ENCODE measurements at places on chromosomes 4 and X.

DNA sequence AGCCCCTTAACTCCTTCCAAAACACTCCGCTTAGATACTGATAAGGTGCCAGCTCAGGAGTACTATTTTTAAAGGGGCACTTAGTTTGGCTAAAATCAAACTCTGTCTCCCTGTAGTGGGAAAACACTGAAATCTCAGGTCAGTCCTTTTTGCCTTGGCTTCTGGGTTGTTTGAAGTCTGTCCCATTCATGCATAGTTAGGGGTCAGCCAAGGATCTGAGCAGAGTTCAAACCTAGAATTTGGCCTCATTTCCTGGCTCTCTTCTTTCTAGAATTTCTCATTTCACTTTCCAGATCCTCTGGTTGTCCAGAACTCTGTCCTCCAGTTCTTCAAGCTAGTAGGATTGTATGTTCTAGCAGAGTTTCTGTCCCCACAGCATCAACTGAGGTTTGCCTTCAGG is 31.5 kb downstream of the NAT8L start:
- DNase-seq, result no peak

- no peak for DNase-seq
Measured at GRCh38 chrX:24264383-24264782, 49.5 kb downstream of the SUPT20HL2 start.

DNA sequence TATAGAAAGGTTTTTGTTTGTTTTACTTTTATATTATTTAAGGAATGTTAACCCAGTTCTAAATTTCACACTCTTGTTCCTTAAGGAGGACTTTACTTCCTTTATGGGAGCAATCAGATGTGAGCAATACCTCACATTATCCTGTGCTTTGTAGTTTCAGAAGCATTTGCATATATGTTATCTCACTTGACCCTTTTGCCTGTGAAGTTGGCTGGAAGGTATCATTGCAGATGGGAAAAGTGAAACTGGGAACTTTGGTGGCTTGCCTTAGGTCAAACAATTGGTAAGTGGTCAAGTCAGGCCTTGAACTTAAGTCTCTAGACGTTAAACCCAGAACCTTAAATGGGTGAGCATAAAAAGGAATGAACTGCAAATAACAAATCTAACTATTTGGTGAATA is 90.6 kb downstream of the AREG start:
- no peak for DNase-seq

GRCh38 chrX:151099001-151099400 is 77.4 kb upstream of the GPR50 start:
- no peak for DNase-seq

GRCh38 chr4:22910200-22910599 is 217.5 kb downstream of the GBA3 start:
- DNase-seq, result no peak

DNA sequence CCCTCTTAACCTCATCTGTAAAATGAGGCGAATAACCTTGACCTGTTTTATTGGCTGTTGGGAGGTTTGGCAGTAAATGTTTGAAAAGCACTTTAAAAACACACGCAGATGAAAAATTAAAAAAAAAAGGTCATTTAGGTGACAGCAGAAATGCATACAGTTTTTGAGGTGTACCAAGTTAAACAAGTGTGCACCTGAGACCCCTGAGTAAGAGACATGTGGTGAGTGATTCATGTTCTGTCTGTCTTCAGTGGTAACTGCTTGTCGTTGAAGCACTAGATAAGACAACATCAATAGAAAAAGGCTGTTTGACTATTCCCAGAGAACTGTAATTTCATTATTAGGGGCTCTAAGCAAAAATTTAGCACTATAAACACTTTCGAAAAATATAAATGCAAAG is 608.4 kb upstream of the PITX2 start:
- no peak for DNase-seq

- no peak for DNase-seq
Measured at GRCh38 chr4:163598489-163598888, 104.0 kb downstream of the TMA16 start.

GRCh38 chr4:184416913-184417734 is 57.2 kb downstream of the IRF2 start:
- DNase-seq, result no peak

- no peak for DNase-seq
Measured at GRCh38 chr4:82708982-82709381, 89.6 kb downstream of the SCD5 start.

- DNase-seq, result no peak
Measured at GRCh38 chr4:5954056-5954760, 61.3 kb upstream of the CRMP1 start.

DNA sequence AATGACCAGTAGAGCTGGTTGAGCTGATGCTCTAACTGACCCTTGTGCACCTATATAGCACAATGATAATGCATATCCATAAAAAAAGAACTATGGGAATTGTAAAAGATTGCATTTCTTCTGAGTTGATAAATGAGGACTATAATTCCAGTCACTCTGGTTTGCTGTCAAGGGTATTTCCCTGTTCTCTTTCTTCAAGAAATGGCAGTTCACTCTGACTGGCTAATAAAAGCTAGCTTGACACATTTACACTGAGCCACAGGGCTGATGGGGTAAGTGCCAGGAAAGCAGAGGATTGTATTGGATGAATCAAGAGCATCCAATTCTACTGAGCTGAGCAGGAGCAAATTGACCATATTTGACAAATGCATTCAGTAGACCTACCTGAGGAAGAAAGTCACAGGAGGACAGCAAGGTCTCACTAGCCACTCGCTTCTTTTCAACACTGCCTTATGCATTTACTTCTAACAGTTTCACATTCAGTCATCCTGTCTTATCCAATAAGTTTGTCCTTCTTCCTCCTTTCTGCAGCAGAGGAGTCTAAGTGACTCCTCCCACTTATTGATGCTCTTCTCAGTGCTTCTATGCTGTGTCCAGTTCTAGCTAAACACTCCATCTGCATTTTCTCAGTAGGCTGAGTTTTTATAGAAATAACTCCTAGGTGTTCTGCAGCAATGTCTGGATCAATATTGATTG is 43.0 kb downstream of the RBMX2 start:
- no peak for DNase-seq

GRCh38 chr4:146105464-146105863 is 70.1 kb upstream of the LSM6 start:
- no peak for DNase-seq

DNA sequence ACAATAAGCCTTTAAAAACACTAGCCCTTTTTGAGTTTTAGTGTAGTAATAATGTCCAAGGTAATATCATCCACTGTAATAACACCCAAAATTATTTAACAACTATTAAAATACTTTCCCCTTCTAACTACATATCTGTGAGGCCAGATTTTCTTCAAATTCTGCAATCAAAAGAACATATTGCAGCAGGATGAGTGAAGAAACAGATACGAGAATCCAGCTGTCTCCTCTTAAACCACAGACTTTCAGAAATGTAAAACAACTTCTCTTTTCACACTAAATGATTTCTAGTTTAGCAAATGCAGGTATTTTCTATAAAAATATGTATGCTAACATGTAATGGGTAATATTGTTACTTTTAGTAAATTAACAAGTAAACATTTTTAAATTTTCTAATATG is 148.9 kb downstream of the PRDM5 start:
- DNase-seq, result no peak

- no peak for DNase-seq
Measured at GRCh38 chrX:133185938-133186337, 32.2 kb downstream of the TFDP3 start.

DNA sequence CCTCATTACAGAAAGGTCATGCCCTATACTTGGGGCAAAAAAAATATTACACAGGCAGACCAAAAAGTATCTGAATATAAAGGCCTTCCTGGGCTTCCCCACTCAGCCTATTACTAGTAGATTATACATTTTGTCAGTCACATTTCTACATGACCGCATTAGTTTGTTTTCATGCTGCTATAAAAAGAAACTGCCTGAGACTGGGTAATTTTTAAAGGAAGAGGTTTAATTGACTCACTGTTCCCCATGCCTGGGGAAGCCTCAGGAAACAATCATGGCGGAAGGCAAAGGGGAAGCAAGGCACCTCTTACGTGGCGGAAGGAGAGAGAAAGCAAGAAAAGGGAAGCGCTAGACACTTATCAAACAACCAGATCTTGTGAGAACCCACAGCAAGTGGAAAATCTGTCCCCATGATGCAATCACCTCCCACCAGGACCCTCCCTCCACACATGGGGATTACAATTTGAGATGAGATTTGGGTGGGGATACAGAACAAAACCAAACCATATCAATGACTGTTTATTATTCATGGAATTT is 1312.0 kb downstream of the PCDH7 start:
- DNase-seq, result no peak

DNA sequence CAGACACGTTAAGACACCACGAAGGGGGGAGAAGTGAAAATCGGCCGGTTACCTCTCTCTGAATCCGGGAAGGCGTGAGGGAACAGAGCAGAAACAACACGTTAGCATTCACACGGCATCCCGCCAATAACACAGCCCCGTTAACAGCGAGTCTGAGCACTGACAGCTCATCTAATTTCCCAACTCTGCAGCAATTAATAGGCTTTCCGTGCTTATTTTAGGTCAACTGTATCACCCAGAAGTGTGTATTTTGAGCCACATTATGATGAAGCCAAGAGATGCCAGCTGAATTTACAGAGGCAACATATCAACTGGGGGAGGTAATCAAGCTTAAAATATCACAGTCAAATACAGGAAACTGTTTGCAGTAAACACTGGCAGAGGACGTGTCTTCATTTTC is 92.6 kb downstream of the NSUN7 start:
- DNase-seq, result no peak

DNA sequence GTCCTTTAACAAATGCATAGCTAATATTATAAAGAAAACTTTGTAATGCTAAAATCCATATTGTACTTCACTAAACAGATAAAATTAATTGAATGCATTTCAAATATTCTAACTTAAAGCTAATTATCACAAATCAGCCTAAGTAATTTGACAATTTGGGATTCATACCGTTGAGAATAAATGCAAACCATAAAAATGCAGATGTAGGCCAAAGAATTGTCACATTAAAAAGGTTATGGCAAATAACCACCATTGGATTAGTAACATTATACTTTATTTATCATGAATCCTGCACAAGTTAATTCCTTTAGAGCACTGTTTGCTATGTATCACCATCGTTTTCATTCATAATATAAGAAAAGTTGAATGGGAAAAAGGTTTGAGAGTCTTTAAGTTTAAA is 301.0 kb downstream of the LDB2 start:
- no peak for DNase-seq

GRCh38 chr4:159434114-159434870 is 331.4 kb downstream of the RAPGEF2 start:
- no peak for DNase-seq

DNA sequence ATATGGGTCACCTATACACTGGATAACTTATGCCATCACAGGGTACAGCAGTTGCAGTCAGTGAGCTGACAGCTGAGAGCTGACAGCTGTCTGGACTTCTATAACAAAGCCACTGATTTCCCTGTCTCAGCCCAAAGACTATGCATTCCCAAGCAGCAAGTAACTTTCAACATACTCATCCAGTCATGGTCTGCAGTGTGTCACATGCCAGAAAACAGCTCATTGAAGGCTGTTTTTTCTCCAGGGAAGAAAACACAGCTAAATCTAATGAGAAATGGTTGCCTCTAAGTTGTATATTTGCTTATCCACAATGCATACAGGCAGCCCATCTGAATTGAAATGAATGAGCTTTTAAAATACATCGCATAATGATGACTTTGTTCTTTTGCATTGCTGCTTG is 6.3 kb downstream of the KIAA1210 start:
- no peak for DNase-seq

Data from stimulated activated CD4-positive, alpha-beta T cell treated with anti-CD3 and anti-CD28 coated beads, Interleukin-1b, Interleukin-23, amount 100 ng/mL, for 1 hour (primary cell).